ENCODE measurements at places on chromosomes 16 and 17. TPM values are rescaled to one million over a fixed set of nuclear protein-coding genes. Genes with fewer than 3 reads are reported as not detected.

The CTRB1 gene
- not detected for total RNA-seq

The PRSS22 gene
- total RNA-seq, result 131 TPM

DNA sequence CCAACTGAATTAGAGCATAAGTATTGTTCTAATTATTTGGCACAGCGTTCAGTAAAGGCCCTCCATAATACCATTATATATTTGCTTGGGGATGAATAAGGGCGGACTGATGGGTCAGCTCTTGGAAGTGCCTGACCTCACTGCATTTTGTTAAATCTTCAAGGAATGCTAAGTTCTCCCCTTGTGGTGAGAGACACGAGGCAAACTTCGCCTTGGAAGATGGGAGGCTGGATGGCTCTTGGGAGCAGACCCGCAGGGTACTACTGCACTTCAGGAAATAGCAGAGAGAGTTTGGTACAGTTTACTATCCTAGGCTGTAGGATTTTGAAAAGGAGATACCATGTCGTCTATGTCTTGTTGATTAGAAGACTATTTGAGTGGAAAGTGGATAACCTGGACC is 87.0 kb upstream of the RPRML start:
- H3K4me3 ChIP-seq, result no peak overlapping the region
- no peaks in the 10 kb centered on the region for H3K27me3 ChIP-seq

DNA sequence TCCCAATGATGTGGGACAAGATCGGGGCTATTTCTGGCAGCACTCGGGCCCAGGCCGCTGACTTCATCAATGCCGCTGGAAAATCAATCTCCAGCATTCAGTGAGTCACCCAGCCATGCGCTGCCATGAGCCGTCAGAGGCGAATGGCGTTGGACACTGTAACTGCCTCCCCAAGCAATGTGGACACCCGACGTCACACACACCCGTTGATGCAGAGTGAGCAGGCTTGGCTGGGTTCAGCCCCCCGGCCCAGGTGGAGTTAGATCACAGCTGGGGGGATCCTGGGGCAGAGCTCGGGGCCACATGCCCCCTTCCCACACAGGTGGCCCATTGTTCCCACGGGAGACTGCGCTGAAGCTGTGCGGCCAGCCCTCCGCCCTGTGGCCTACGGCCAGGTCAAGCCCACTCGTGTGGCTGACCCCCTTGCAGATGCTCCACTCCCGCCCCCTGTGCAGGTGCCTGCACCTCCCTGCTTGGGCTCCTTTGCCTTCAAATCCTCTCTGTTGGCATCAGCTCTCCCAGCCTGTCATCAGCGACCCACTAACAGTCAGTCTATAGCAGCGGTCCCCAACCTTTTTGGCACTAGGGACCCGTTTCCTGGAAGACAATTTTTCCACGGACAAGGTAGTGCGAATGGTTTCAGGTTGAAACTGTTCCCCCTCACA is 89.9 kb downstream of the TBC1D16 start:
- H3K4me3 ChIP-seq, result no peak overlapping the region
- no peak overlapping the region for H3K27ac ChIP-seq
- peaks cover 12% of the 10 kb centered on the region for H3K4me1 ChIP-seq
- H3K27me3 ChIP-seq, result no peaks in the 10 kb centered on the region
- no peaks in the 10 kb centered on the region for H3K36me3 ChIP-seq
- DNase-seq, result no peak
